ENCODE measurements at places on chromosomes 5 and 9.
A peak's percentile ranks its signal among the peaks of the same experiment; 100 is the strongest.

DNA sequence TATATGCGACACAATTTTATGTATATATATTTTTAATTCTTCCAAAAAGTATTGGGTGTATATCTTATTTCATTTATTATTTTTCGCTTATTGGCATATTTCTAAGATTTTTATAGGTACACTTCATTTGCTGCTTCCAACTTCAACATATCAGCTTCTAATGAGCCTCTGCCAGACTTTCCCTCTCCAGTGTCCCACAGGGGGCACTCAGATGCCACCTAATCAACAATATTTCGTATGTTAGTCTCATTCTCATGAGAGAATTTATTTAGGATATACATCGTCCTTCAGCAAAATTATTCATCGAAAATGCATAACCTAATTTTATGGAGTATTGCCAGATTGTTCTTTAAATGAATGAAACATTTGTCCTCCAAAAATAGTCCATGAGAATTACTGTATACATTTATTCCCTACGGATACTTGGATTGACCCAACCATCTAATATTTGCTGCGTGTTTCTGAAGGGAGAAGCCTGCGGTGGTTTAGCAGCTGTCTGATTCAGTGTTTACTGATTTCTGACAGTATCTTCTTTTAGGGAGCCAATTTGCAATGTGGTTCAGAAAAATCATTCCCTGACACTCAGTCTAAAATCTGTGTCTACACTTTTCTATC is 100.6 kb upstream of the SELENOP start:
- no peak for DNase-seq

DNA sequence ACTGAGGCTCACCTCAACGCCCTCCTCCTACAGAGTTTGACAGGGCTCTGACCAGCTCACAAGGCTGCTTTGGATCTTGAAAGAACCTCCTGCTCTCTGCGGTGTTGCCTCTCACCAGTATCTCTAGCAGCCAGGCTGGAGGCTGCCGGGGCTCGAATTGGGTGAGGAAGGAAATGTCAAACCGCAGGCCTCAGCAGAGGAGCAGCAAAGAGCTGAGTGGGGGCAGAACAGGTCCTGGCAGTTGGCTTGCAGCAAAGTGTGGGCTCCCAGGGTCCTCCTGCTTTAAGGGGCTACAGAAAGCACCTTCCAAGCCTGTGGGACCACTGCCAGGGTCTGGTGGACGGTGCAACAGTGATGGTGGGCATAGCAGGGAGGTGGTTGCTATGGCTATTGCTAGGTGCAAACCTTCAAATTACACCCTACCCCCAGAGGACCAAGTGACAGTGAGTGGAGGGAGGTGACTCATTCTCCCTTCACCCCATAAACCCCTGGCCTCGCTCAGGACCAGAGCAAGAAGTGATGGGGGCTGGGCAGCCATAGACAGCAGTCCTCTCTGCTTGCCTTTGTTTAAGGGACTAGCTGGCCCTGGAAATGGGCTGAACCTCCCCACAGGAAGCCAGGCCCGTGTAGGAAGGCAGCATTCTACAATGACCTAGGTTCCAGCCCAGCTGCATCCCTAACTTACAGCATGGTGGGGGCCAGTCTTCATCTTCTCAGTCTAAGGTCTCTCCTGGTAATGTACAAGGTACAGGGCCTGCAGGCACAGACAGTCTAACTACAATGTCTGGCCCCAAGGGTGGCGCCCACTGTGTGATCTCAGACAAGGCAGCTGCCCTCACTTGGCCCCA is 18.7 kb downstream of the LCP2 start:
- no peak for DNase-seq

DNA sequence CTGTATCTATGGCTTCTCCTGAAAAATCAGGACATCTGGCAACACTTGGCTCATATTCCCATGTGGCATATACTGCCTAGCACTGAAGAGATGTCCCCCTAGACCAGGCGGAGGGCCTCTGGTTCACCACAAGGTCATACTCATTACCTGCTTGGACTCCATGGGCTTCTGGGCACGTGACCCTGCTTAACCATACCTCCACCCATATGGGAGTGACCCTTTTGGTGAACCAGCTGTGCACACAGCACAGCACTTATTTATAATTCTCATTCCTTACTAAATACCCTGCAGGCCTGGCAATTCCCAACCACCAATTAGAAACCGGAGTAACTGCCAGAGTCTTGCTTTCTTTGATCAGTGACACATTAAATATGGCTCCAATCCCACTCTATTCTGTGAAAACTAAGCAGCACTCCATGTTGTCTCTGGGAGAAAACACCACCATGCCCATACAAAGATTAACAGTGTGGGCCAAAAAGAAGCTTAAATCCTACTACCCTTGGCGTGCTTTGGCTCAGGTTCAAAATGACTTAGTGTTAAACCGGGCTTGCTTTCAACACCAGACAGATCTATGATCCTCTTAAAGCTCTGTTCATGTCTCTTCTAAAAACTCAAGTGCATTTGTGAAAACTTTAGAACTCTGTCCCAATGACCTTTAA is 57.7 kb downstream of the MTMR12 start:
- DNase-seq = no peak

DNA sequence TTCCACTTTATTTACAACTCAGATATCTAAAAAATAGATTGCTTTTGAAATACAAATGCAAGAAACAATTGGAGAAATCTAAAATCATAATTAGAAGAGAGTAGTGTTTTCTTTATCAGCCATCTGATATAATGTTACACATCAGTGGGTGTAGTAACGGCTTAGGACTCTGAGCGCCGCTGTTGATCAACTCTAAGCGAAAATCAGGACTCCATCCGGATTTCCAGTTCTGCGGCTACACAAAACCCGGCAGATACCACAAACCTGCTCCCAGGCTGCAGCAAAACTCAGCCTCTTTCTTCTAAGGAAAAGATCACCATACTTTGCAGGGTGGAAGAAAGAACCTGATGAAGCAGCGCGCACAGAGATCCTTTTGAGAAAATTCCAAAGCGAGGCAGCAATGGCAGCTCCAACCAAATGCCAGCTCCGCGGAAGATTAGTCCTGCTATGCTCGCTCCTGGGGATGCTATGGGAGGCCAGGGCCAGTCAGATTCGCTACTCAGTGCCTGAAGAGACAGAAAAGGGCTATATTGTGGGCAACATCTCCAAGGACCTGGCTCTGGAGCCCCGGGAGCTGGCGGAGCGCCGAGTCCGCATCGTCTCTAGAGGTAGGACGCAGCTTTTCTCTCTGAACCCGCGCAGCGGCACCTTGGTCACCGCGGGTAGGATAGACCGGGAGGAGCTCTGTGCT is at the start of gene PCDHGA9:
Gene PCDHGA9, plus strand, starts transcription at position 226 of the 691 bp plus-strand sequence. Its CDS starts 175 bp downstream, at position 401.
- DNase-seq = no peak

GRCh38 chr9:128091571-128091970 is 23.5 kb downstream of the SLC25A25 start:
- DNase-seq = peak; percentile 70

GRCh38 chr9:98201749-98202148 is 9.3 kb upstream of the CORO2A start:
- DNase-seq = no peak

DNA sequence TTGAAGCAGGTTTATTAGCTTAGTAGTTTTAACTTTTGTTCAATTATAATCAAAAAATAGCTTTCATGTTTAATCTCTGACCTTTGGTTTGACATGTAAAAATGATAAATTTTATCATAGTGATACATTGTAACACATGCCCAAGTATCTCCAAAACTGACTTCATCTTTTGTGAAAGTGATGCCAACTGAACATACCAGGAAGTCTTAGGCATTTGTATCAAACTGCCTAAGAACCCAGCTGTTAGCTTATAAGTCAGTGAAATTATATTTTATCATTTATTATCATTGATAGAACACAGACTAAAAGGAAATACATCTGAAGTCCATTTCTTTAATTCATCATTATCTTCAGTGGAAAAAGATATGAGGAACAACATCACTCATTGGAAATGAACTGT is 39.1 kb downstream of the NIPBL start:
- DNase-seq = no peak

GRCh38 chr9:19992556-19992955 is 203.7 kb upstream of the SLC24A2 start:
- DNase-seq = no peak

DNA sequence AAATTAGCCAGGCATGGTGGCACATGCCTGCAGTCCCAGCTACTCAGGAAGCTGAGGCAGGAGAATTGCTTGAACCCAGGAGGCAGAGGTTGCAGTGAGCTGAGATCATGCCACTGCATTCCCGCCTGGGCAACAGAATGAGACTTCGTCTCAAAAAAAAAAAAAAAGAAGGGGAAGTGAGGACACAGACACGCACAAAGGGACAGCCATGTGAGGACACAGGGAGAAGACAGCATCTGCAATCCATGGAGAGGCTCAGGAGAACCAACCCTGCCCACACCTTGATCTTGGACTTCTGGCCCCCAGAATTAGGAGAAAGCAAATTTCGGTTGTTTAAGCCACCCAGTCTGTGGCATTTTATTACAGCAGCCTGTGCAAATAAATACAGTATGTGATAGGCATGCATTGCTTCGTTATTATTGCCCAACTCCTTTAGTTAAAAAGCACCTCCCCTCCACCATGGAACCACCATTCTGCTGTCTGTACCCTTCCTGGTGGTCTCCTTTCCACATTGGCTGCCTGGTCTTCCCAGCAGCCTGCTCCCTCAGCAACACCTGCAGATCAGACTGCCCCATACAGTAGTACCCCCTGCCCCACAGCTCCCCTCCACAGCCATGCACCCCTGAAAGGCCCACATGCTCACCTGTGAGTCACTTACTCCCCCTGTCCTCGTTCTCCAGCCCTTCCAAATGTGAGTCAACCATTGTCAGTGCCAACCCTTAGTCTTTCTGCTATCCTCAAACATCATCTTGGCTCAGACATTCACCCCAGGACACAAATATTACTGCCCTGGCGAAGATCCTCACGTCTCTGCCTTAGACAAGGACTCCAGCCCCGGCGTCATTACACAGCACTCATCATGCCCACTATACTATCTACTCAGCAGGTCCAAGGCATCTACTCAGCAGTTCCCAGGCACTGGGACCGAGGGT is 128.8 kb downstream of the ROR2 start:
- no peak for DNase-seq
